ENCODE measurements at places on chromosomes 16 and 17. TPM values are rescaled to one million over a fixed set of nuclear protein-coding genes. Genes with fewer than 3 reads are reported as not detected.

The AGRP gene
- total RNA-seq = not detected

The CES3 gene
- 5.9 TPM for total RNA-seq

- DNase-seq = no peak
These were observed 4.5 kb downstream of the GSG1L start for GRCh38 chr16:28058839-28059589.

DNA sequence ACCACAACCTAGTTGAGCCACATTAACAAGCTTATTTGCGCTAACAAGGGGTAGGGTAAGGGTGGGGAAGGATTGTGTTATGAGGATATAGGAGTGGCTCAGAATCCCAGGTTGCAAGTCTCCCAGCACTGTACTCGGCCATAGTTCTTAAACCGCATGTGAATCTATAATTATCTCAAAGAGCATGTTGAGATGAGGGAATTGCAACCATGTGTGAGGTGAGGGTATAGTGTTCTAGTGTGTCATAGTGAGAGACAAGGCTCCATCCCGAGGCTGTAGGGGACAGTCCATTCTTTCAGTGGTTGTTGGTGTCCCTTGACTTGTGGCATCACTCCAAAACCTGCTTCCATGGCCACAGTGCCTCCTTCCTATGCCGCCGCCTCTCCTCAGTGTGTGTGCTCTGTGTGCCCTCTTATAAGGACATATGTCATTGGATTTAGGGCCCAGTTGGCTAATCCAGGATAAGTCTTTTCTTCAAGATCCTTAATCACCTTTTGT is 22.7 kb upstream of the ATP5MC1 start:
- DNase-seq = no peak

GRCh38 chr16:57071831-57072582 is 20.4 kb upstream of the CPNE2 start:
- no peak for DNase-seq

DNA sequence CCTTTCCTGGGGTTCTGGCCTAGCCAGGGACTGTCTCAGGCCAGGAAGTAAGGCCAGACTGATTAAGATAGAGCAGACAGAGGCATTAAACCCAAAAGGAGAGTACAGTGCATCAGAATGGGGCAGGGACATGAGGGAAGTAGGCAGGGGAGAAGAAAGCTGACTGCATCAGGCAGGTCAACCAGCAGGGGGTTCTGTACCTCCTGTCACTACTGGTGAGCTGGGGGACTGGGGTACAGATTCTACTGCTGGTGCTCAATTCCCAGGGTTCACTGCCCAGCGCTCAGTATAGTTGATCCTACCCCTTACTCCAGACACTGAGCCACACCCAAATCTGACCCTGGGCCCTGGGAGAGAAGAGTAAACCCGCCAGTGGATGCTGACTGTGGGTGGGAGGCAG is 12.9 kb upstream of the MTMR4 start:
- DNase-seq = no peak

GRCh38 chr17:81398832-81399411 is 3.7 kb downstream of the BAHCC1 start:
- DNase-seq = no peak

Measured in breast epithelium (tissue), 4 donors.